ENCODE measurements at places on chromosomes 16 and 17.

- H3K36me3 ChIP-seq = no peaks in the 10 kb centered on the region
- H3K27ac ChIP-seq = no peak overlapping the region
- no peak overlapping the region for H3K4me3 ChIP-seq
These were observed 51.5 kb downstream of the LDHD start for GRCh38 chr16:75065149-75065505.

DNA sequence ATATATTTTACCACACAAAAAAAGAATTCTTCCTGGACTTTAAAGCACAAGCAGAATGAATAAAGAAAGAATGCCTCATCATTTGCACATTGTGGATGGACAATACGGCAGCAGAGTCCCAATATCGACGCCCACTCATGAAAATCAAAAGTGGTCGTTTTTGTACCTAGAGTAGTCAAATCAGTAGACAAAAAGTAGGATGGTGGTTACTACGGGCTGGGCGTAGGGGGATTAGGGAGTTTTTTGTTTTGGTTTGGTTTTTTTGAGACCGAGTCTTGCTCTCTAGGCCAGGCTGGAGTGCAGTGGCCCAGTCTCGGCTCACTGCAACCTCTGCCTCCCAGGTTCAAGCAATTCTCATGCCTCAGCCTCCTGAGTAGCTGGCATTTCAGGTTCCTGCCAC is 8.6 kb upstream of the CENPV start:
- no peak for DNase-seq
- H3K4me3 ChIP-seq = no peak overlapping the region
- no peak overlapping the region for H3K27ac ChIP-seq
- H3K36me3 ChIP-seq = no peaks in the 10 kb centered on the region
- H3K27me3 ChIP-seq = no peaks in the 10 kb centered on the region
- no peaks in the 10 kb centered on the region for H3K4me1 ChIP-seq

GRCh38 chr16:29858974-29859373 is 4.1 kb downstream of the CDIPT start:
- no peak overlapping the region for H3K27ac ChIP-seq
- peaks cover 10% of the 10 kb centered on the region for H3K4me1 ChIP-seq
- no peak overlapping the region for H3K4me3 ChIP-seq
- DNase-seq = no peak
- no peaks in the 10 kb centered on the region for H3K27me3 ChIP-seq

- H3K27ac ChIP-seq = no peak overlapping the region
- H3K36me3 ChIP-seq = no peaks in the 10 kb centered on the region
- DNase-seq = no peak
- H3K4me1 ChIP-seq = peaks cover 3% of the 10 kb centered on the region
- H3K4me3 ChIP-seq = peak overlapping the region; percentile 28
These were observed 59.8 kb upstream of the FBXO47 start for GRCh38 chr17:39026980-39027451.

DNA sequence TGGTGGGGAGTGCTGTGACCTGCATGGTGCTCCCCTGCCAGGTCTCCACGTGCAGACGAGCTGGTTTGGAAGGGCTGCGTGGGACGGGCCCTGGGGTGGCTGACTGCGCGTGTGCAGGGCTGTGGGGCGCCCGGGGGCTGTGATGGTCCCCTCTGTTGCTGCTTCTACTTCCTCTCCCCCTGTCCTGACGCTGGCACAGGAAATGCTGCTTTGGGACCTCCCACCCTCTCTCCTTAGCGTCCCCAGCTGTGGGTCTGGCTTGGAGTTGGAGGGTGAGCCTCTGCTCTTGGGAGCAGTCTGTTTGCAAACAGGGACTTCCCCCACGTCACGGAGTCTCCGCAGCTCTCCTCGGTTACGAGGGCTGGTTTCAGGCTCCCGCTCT is 35.2 kb downstream of the TSC2 start:
- no peak overlapping the region for H3K27ac ChIP-seq
- no peak for DNase-seq
- H3K36me3 ChIP-seq = no peaks in the 10 kb centered on the region
- H3K4me3 ChIP-seq = no peak overlapping the region

DNA sequence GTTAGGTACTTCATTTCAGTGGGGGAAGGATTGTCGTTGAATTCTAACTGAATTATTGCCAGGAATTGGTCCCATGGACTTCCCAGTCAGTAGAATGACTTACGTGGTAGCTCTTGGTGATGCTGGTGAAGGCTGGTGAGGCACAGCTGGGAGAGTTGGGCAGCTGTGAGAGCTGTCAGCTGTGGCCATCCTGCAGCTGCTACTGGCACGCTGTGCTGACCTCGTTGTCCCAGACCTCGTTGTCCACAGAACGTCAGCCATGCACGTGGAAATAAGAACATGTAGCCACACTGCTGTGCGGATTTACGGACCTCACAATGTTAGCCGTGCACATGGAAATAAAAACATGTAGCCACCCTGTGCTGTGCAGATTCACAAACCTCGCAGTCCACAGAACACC is 102.3 kb downstream of the NPIPB11 start:
- H3K4me3 ChIP-seq = no peak overlapping the region
- no peak overlapping the region for H3K27ac ChIP-seq

GRCh38 chr17:79533116-79533515 is 77.7 kb downstream of the RBFOX3 start:
- no peaks in the 10 kb centered on the region for H3K36me3 ChIP-seq
- no peak overlapping the region for H3K4me3 ChIP-seq
- peaks cover 2% of the 10 kb centered on the region for H3K27me3 ChIP-seq
- H3K27ac ChIP-seq = no peak overlapping the region

All from astrocyte (in vitro differentiated cells and primary cell).